HS-27A (cell line): ENCODE measurements at places on chromosomes 3 and 15.

GRCh38 chr15:89495638-89496145 lies 691 bp downstream of the RHCG start:
- no peak for DNase-seq

DNA sequence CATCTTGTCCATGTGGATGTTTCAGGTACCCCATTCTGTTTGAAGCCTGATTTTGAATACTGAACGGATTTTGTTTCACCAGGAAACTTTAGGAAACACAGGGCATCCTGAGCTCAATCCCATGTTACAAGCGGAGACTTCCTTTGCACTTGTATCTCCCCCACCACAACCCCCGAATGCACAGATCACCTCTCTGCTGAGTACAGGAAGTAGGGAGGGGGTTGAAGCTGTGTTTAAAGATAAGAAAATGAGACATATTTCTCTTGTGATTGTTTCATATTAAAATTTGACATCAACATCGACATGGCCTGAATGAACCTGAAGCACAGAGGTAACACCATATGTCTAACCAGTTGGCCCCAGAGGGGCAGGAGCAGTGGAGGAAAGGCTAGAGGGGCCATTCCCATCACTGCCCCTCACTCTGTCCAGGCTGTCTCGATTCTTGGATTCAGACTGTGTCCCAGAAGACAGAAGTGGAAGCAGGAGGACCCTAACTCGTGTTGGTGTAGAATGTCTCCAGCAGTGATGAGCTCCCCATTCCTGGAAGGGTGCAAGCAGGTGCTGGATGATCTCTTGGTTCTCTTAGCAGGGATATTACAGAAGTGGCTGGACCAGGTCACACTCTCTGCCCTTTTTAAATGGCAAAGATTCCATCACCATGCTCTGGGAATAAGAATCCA lies 59.6 kb upstream of the IQSEC1 start:
- no peak for DNase-seq

DNA sequence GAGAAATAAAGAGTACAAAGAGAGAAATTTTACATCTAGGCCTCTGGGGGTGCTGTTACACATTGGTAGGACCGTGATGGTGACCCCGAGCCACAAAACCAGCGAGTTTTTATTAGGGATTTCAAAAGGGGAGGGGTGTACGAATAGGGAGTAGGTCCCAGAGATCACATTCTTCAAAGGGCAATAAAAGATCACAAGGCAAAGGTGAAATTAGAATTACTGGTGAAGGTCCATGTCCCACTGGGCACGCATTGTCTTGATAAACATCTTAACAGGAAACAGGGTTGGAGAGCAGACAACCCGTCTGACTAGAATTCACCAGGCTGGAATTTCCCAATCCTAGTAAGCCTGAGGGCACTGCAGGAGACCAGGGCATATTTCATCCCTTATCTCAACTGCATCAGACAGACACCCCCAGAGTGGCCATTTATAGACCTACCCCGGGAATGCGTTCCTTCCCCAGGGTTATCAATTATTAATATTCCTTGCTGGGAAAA lies 4.3 kb downstream of the IRAK2 start:
- DNase-seq, result no peak

GRCh38 chr15:29849218-29849617 lies 26.9 kb upstream of the TJP1 start:
- DNase-seq, result no peak

DNA sequence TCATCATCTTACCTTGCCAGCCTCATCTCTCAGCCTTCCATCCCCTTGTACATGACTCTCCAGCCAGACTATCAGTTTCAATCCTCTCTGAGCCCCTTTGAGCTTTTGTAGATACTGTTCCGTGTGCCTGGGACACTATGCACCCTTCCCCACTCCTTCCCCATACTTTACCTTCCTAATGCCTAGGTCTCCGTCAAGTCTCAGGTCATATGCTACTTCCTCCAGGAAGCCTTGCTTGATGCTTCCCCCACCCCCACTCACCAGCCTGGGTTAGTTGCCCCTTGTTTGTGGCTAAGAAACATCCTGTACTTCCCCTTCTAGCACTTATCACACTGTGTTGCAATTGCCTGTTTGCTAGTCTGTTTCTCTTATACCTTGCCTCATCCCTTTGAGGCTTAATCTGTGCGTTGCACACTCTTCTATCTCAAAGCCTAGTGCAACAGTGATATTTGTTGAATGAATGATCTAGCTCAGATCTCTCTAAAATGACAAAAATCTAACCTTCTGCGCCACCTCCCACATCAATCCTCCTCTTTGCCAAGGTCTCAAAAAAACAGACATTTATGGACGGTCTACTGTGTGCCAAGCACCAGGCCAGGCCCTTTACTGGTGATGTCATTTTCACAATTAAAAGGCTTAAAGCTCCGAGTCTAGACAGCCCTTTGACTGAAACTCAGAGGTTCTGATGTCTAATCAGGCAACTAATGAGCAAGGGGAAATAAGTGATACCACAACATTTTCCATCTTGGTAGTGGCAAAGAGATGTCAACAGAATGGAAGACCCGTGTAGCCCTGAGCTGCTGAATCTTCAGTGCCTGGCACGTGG lies 6.5 kb upstream of the USP3 start:
- no peak for DNase-seq

DNA sequence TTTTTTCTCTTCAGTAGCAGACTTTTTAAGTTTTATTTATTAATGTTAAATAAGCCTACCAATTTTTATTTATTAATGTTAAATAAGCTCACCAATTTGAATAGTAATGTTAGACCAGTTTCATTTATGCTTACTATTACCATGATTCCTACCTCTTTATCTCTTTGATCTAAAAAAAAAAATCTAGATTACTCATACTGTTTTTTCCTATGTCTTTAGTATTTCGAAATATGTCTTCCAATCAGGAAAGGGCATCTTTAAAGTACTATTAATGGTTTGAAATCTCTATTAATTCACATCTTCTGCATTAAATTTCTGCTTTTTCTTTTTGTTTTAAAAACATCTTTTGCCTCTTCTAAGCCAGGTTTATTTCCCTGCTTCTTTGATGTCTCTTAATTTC lies 27.5 kb upstream of the MAPKBP1 start:
- no peak for DNase-seq

GRCh38 chr15:85312929-85313331 lies 67.5 kb upstream of the AKAP13 start:
- peak; percentile 58 for DNase-seq

- DNase-seq, result no peak
These were observed 268.2 kb downstream of the CTNNB1 start for GRCh38 chr3:41467481-41467880.

DNA sequence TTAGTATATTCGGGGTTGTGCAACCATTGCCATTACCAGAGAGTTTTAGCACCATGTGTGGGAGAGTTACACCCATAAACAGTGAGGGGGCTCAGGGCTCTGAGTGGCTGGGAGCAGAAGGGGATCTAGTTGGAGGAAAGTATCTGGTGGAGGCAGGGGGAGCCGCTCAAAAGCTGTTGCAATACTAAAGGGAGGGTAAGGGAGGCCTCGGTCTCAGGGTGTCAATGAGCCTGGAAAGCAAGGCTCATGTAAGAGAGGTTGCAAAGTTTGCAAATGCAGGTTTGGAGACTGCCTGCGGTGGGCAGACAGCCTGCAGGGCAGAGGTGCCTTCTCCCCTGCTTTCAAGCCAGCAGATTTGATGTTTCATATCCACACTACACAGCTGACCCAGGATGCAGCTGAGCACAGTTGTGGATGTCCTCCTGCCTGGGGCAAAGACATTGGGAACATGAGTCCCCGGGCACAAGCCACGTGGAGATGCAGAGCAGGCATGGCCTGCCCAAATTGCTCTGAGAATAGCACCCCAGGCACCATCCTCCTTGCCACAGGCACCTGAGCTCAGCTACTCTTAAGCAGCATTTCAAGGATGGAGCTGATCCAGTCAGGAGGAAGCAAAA lies 181.4 kb downstream of the TLE3 start:
- no peak for DNase-seq

GRCh38 chr3:121295979-121296378 lies 249.8 kb downstream of the POLQ start:
- DNase-seq, result peak; percentile 19

- DNase-seq, result no peak
These were observed 2.8 kb upstream of the FAM131A start for GRCh38 chr3:184334470-184335158.

DNA sequence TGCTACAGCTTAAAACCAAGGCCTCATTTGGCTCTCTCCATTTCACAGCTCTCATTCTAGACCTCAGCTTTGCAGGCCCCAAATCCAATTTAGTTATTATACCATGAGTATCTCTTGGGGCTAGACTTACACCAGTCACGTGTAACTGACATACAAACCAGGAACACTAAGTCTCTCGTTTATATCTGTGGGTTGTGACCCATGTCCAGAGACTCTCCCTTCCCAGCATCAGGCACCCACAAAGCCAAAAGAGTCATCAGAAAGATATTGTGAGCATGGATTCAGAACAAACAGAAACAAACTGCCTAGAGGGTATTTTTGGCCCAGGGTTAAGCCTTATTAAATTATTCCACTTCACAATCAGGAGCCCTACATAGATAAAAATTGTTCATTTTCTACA lies 5.6 kb upstream of the CCDC13 start:
- DNase-seq, result no peak

GRCh38 chr15:93332168-93332553 lies 243.2 kb upstream of the RGMA start:
- DNase-seq, result no peak

- no peak for DNase-seq
These were observed 34.4 kb upstream of the CASR start for GRCh38 chr3:122148941-122149627.

DNA sequence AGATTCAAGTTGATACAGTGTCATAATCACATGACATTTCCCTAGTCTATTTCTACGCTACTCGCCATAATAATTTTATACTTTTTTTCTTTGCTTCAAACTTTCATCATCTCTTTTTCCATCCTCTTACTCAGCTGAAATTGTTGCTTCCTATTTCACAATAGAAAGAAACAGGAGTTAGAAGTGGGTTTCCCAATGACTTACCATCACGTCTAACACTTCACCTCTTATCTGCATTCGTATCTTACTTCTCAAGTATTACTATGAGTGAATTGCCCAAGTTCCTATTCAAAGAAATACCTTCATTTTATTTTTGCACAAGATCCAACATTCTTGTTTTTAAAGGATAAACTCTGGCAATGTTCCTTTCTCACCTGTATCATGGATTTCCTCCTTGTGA lies 1539.9 kb downstream of the SI start:
- no peak for DNase-seq

GRCh38 chr3:183937601-183938286 lies 53.1 kb upstream of the PARL start:
- DNase-seq, result no peak

- no peak for DNase-seq
These were observed 21.1 kb downstream of the MAPK6 start for GRCh38 chr15:52039925-52040781.

DNA sequence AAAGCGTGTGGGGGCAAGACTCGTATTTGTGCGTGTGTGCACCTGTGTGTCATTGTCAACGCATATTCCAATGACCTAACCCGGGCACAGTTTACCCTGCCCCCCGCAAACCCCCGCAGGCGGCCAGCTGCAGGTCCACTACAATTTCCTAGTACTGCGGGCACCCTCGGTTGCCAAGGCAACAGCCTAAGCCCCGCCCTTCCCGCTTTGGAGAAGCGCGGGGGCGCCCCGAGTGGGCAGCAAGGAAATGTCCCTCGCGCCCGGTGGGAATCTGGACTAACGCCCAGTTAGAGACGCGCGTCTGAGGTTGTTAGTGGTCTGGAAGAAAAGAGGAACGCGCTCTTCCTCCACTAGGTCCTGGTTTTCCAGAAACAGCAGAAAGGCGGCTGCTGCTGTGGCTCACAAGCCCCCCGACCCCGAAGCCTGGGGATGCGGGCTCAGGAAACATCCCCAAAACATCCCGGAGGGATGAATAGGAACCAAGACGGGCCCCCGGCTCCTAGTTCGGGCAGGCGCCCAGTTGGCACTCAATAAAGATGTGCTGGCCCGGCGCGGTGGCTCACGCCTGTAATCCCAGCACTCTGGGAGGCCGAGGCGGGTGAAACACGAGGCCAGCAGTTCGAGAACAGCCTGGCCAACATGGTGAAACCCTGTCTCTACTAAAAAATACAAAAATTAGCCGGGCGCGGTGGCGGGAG lies 1.1 kb downstream of the ABHD14A start:
- DNase-seq, result no peak

DNA sequence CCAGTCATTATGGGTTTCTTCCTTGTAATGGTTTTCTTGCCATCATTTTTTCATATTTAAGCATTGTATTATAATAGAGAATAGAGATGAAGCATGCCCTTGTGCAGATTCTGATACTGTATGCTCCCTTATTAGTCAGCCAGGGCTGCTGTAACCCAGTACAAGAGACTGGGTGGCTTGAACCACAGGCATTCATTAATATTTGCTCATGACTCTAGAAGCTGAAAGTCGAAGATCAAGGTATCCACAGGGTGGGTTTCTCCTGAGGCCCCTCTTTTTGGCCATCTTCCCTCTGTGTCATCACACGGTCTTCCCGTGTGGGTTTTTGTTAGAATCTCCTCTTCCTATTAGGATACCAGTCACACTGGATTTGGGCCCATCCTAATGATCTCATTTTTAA lies 74.5 kb downstream of the FOXP1 start:
- DNase-seq, result no peak

GRCh38 chr3:75001330-75001729 lies 386.9 kb upstream of the CNTN3 start:
- no peak for DNase-seq

- DNase-seq, result no peak
These were observed 65.4 kb upstream of the UMPS start for GRCh38 chr3:124664804-124665203.

DNA sequence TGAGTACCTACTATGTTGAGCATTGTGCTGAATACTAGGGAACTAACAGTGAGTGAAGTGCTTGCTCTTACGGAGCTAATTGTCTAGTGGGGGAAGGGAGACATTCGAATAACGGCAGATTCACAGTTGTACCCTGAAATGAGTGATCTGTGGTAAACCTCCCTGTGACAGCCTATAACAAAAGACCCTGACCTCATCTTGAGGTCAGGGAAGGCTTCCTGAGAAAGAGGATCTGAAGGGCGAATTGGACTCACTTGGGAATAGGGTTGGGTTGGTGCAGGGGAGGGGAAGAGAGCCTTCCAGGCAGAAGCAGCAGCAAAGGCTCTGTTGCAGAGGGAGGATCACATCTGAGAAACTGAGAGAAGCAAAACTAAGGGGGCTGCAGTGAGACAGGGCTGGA lies 13.2 kb downstream of the HPS3 start:
- no peak for DNase-seq

- DNase-seq, result no peak
These were observed 26.3 kb downstream of the SYNPR start for GRCh38 chr3:63304421-63304820.

DNA sequence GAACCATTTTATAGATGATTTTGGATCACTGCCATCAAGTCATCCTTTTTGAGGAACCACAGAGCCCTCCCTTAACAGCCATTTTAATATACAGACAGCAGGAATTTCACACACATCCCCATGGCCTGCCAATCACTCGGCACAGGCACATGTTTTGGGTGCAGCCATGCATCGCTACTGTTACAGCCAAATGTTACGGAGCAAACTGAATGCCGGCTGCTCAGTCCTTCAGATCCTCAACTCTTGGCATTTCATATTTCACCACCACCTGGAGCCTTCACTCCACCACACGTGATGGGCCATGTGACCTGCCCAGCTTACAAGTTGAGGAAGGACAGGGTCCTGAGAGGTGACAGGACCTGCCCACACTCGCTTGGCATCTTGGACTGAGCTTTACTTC lies 90.8 kb downstream of the OXNAD1 start:
- no peak for DNase-seq

GRCh38 chr3:184506561-184506991 lies 55.0 kb upstream of the EPHB3 start:
- DNase-seq, result no peak

- no peak for DNase-seq
These were observed 518.4 kb downstream of the FOXP1 start for GRCh38 chr3:71064956-71065763.

GRCh38 chr15:59691194-59691805 lies 2.2 kb upstream of the BNIP2 start:
- no peak for DNase-seq
